ENCODE measurements at places on chromosomes 3 and 15. TPM values are rescaled to one million over a fixed set of nuclear protein-coding genes. Genes with fewer than 3 reads are reported as not detected.
A peak's percentile ranks its signal among the peaks of the same experiment; 100 is the strongest.

CD86 gene
- 19.7 TPM for total RNA-seq

IL20RB gene
- 2.9 TPM for total RNA-seq

CNTN4 gene
- total RNA-seq, result 228 TPM

KCNH8 gene
- total RNA-seq, result 0.29 TPM

SPTSSB gene
- total RNA-seq, result 0.16 TPM

KLHL6 gene
- 4.6 TPM for total RNA-seq

ALDH1L1 gene
- 10.9 TPM for total RNA-seq

CPNE4 gene
- total RNA-seq, result 0.45 TPM

ACAP2 gene
- total RNA-seq, result 38.7 TPM

LNP1 gene
- total RNA-seq, result 5.1 TPM

KCNAB1 gene
- 45.8 TPM for total RNA-seq

GOLGA8B gene
- 93.4 TPM for total RNA-seq

BTLA gene
- 0.99 TPM for total RNA-seq

OTOL1 gene
- not detected for total RNA-seq

RTP1 gene
- 0.16 TPM for total RNA-seq

CHRM5 gene
- total RNA-seq, result not detected

DNA sequence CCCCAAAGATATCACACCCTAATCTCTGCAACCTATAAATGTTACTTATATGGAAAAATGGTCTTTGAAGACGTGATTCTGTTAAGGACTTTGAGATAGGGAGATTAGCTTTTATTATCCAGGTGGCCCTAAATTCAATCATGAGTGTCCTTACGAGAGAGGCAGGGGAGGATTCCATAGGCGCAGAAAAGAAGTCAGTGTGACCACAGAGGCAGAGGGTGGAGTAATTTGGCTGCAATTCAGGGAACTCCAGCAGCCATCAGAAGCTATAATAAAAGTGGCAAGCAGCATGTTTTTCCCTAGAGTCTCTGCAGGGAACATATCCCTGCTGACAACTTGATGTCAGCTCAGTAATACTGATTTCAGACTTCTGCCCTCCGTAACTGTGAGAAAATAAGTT, 315.2 kb upstream of the ROBO2 start:
- DNase-seq, result no peak

- no peak for DNase-seq
Observed at GRCh38 chr3:181699171-181699903, 12.4 kb upstream of the SOX2 start.

- DNase-seq, result no peak
Observed at GRCh38 chr3:189349772-189350171, 178.0 kb downstream of the TPRG1 start.

DNA sequence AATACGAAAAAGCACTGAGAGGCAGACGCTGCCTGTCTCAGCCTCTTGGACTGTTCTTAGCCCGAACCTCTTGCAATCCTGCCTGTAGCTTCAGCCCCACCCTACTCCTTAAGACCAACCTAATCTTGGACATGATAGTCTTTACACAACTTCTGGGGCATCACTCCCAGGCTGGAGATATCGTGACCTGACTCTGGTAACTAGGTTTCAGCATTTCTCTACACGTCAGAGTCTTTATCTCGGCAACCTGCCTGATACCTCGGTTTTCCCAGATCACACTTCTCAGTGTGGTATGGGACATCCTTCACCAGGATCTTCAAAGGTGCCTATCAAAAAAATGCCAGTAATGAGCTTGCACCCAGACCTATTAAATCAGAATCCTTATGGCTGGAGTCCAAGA, 590.2 kb upstream of the KCNMB2 start:
- DNase-seq, result no peak

DNA sequence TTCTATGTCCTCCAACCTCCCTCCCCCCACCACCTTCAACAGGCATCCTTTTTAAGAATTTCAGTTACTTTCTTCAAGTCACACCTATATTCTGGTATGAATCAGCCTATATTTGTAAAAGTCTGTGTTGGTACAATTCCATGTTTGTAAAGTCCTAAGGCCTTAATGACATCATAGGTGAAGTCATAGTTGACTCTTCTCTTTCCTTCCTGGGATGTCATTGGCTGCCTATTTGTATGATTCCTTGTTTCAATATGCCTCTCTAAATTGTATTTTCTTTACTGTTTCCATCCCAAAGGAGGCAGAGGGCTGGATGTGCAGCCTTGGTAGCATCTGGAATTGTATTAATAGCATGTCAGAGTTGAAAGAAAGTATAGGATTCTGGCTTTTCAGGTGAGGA, 56.5 kb downstream of the ADAMTSL3 start:
- no peak for DNase-seq

DNA sequence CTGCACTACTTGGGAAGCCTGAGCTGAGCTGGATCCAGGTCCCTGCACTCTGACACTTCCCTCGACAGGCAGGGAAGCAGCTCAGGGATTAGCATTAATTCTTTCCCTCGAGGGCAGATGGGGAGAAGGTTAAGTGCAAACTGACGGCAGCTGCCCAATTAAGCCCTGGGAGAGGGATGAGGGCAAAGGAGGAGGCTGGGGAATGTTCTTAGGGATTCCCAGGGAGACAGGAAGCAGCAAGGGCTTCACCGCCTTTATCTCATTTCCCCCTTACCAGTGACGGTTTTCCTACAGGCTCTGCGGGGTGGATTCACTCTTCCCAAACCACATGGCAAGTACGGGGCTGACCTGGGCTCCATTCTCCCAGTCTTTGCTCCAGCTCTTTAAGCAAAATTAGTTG, 519.0 kb upstream of the PROK2 start:
- DNase-seq, result no peak

DNA sequence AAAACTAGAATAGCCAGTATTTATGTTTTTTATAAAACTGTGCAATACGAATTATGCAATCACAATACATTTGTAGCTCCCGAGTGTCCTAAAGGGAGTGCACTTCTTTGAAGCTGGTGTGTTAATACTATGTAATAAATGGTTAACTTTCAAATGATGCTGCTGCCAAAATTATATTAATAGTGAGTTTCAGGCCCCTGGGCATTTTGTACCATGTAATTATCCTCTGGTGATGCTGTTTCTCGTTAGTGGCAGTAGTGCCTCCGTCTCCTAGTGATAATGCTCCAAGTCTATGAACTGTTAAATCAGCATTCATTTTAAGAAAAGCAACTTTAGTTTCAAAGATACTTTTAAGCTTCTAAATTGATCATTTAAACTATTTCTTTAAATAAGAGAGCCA, 132.7 kb upstream of the BHLHE40 start:
- no peak for DNase-seq

GRCh38 chr3:78540485-78540884, 1227.3 kb downstream of the ROBO1 start:
- DNase-seq, result no peak

GRCh38 chr3:190281308-190282051, 40.8 kb downstream of the CLDN1 start:
- no peak for DNase-seq

- no peak for DNase-seq
Observed at GRCh38 chr3:30986551-30986950, 92.1 kb upstream of the GADL1 start.

GRCh38 chr3:45792516-45793172, 3.7 kb downstream of the SLC6A20 start:
- no peak for DNase-seq

DNA sequence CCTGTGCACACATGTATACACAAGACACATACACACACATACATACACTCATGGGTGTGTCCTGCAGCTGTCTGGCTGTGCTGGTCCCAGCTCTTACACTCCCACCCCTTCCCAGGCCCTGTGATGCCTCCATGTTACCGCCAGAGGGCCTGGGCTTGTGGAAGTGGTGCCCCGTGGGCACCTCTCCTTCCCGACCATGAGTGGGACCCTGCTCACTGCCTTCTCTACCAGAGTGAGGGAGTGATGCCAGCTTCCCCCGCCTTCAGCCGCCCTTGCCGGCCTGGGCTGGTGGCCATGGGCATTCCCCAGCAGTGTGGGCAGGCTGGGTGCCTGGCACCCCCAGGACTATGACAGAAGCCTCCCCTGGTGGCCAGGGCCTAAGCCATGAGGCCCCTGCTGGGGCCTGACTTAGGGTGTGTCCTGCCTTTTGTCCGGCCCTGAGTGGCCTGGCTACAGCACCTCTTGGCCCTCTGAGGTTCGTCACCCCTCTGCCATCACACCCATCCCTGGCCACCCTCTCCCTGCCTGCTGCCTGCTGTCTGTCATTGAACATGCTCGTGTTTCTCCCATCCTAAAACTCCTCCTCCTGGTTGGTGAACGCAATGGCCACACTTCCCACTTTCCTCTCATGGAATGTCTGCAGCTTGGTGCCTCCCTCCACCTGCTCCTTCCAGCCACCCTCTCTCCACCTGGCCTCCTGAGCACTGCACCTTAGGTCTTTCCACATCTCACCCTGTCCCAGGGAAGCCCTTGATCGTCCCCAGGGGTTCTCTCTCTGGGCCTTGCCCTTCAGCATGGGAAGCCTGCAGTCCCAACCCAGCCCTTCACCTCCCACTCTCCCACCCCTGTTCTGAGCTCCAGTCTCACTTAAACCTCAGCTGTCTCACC, 14.6 kb downstream of the HDAC11 start:
- DNase-seq, result peak; percentile 73

GRCh38 chr3:50637011-50637410, 20.1 kb downstream of the MAPKAPK3 start:
- DNase-seq, result no peak

DNA sequence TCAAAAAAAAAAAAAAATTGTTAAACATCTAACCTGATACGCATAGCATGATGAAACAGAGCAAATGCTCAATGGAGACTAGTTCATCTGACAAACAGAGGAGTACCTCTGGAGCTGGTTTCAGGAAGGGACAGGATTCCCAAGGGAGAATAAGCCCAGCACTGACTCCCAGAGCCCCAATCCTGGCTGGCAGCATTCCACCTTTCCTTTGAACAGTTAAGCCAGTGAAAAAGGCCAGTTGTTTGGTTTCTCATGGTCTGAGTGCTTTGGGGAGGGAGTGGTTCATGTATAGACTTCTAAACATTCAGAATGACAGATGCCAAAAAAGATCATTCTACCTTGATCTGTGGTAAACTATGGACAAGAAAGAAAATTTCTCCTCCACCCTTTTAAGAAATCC, 277.9 kb upstream of the RARB start:
- DNase-seq, result no peak

- DNase-seq, result no peak
Observed at GRCh38 chr15:66115568-66116206, 137.9 kb downstream of the MEGF11 start.

- no peak for DNase-seq
Observed at GRCh38 chr15:27705056-27705455, 394.1 kb downstream of the OCA2 start.

DNA sequence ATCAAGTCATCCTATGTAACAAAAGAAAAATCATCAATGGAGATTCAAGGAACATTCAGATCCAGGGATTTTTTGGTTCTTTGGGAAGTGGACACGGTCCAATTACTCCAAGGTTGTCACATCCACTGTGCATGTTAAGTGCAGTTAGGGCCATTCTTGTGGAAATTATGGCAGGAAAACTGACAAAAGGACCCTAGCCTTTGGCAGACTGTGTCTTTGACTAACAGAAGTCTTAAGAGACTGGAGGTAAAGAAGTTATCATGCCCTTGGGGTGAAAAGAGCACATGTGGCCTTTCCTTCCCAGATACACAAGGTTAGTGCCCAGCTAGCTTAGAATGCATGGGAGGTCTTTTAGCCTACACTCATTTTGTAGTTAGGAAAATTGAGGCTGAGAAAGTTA, 74.9 kb downstream of the MB21D2 start:
- no peak for DNase-seq

- DNase-seq, result no peak
Observed at GRCh38 chr15:73602446-73602843, 30.7 kb downstream of the NPTN start.

GRCh38 chr3:194474675-194475074, 12.1 kb downstream of the ATP13A3 start:
- DNase-seq, result no peak

- no peak for DNase-seq
Observed at GRCh38 chr3:55801676-55802075, 314.6 kb upstream of the WNT5A start.

DNA sequence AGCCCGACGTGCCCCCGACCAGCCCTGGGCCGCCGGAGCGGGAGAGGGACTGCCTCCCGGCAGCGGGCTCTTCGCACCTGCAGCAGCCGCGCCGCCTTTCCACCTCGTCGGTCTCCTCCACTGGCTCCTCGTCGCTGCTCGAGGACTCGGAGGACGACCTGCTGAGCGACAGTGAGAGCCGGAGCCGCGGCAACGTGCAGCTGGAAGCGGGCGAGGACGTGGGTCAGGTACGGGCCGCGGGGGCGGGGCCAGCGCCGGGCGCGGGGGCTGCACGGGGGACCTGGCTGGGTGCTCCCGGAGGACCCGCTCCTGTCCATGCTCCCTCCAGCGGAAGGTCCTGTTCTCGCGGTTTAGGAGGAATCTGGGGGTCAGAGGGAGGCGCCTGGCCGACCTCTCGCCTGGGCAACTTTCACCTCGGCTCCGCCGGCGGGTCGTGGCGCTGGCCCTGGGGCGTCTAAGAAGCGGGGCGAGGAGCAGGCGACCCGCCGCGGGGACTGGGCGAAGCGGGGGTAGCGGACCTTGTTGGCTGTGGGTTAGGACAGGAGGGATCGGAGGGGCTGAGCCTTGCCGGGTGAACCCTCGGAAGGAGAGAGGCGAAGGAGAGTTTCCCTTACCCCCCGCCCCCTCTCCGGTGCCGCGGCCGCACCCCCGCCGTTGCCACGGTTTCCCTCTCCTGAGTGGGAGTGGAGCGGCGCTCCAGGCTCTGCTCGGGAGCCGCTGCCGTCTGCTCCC, 682 bp downstream of the ITPKA start:
- peak; percentile 81 for DNase-seq

- DNase-seq, result no peak
Observed at GRCh38 chr15:80419546-80419945, 15.4 kb downstream of the ARNT2 start.

DNA sequence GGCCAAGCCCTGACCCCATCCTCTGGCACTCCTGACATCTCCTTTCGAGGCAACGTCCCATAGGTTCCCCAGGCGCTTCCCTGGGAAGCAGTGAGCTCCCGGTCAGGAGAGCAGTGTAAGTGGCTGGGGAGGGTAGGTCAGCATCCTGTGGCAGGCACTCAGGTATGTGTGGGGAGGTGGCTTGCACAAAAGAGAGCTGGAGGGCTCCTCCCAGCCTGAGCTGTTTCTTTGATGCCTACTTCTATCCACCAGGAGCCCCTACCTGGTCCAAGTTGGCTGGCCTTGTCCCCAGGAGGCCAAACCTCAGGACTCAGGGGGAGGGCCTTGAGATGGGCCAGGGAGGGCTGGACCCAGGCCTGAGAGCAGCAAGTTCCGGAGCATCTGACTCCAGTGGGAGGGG, 31.7 kb upstream of the LINGO1 start:
- DNase-seq, result no peak

DNA sequence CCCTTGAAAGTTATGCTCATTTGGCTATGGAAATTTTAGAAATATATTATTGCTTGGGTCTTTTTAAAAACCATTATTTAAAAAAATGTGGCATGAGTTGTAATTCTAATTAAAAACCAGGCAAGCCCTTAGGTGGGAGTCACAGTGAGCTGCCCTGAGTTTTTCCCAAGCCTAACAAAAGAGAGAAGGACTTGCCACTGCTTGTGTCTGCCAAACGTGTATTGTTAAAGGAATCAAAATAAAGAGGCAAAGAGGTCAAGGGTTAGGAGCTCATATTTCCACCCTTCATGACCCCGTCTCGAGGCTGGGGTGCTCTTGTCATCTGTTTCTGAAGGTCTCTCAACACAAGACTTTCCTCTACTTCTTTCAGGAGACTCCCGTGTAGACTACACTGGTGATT, 321.1 kb downstream of the ZIC1 start:
- DNase-seq, result no peak

GRCh38 chr3:88025001-88025552, 33.7 kb downstream of the CGGBP1 start:
- DNase-seq, result no peak
